Stimulated activated CD8-positive, alpha-beta memory T cell treated with anti-CD3 and anti-CD28 coated beads, Interleukin-4, amount 100 ng/mL, for 1 hour (primary cell): ENCODE measurements at places on chromosomes 1 and 21.

DNA sequence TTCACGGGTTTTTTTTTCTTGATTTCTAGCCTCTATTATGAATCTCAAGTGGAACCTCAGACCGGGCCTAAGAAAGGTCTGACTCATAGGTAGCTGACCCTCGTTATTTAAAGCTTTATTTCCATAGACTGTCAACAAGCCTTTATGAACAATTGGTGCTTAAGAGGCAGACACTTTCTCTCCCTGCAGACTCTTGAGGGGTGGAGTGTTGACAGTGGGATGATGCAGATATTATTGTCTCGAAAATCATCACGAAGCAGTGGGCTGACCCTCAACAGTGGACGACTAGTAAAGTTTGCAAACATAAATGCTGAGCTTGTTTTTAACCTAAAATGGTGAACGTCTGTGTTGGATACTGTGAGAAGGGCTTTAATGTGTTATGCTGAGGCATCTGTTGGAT is 1.8 kb downstream of the SFT2D2 start:
- DNase-seq: no peak

GRCh38 chr1:95004013-95004412 is 68.7 kb downstream of the ALG14 start:
- DNase-seq: no peak

GRCh38 chr1:168396508-168396907 is 115.8 kb downstream of the TBX19 start:
- no peak for DNase-seq

DNA sequence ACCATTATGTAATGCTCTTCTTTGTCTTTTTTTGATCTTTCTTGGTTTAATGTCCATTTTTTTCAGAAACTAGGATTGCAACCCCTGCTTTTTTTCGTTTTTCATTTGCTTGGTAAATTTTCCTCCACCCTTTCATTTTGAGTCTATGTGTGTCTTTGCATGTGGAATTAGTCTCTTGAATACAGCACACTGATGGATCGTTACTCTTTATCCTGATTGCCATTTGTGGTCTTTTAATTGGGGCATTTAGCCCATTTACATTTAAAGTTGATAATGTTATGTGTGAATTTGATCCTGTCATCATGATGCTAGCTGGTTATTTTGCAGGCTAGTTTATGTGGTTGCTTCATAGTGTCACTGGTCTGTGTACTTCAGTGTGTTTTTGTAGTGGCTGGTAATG is 75.6 kb upstream of the ETV3 start:
- DNase-seq: no peak

DNA sequence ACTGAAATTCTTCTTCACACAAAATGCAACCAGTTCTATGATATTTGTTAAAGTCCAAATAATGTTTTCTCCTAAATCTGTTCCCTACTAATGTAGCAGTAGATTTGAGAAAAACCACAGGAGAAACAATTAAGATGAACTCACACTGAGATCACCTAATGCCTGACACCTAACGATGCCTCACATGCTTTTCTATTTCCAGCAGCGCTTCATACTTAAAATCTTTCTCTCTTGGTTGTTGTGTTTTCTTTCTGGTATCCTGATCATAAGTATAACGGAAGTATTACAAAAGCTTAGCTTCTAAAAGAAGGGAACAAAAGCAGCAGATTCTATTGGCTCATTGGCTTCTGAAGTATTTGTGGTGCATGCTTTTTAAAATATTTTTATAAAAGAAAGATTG is 267.2 kb upstream of the SGIP1 start:
- no peak for DNase-seq

- DNase-seq: no peak
Observed at GRCh38 chr1:61472876-61473275, 252.1 kb downstream of the TM2D1 start.

DNA sequence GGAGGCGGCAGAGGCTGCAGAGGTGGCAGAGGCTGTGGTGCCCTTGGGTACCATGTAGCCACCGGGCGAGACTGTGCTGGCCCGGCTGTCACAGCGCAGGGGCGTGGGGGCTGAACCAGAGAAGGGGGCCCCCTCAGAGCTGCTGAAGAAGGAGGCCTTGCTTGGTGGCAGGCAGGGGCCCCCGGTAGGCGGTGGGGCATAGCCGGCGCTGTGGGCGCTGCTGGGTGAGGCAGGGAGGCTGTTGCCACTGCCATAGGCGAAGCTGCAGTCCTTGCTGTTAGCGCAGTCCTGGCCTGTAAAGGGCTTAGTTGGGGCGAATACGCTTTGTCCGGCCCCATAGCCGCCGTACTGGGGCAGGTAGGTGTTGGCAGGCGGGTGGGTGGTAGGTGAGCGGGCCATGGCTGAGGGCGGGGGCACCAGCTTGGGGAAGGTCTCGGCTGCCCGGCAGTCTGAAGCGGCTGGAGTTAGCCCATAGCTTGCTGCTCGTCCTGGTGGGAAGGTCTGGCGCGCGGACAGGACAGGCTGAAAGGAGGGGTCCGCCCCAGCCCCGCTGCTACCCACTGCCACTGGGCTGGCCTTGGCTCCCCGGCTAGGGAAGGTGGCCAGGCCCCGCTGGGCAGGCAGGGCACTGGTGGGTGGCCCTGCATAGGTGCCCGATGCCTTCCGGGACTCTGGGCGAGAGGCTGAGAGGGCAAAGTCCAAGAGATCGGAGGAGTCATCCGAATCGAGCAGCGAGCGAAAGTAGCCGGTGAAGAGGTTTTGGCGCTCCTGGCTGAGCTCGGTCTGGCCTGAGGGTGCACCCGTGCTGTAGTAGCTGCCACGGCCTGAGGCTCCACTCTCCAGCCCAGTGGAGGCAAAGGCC is 54.9 kb downstream of the AHDC1 start:
- no peak for DNase-seq

DNA sequence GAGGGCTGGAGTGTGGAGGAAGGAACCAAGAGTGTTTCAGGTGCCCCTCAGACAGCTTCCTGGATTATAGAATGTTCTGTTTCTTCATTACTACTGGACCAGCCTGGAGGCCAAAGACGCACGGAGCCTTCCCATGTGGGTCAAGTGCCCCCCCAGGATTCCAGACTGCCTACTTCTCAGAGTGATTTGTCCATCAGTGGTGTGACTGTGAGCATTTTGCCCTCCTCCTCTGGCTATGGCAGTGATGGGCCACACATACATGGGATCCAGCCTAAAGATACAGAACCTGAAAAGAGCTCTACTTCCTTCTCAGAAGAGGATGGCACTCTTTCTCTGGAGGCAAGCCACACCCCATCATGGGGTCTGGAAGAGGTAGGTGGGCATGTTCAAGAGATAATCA is 64.9 kb downstream of the MACF1 start:
- no peak for DNase-seq

- no peak for DNase-seq
Observed at GRCh38 chr1:14392859-14393365, 205.6 kb upstream of the KAZN start.

DNA sequence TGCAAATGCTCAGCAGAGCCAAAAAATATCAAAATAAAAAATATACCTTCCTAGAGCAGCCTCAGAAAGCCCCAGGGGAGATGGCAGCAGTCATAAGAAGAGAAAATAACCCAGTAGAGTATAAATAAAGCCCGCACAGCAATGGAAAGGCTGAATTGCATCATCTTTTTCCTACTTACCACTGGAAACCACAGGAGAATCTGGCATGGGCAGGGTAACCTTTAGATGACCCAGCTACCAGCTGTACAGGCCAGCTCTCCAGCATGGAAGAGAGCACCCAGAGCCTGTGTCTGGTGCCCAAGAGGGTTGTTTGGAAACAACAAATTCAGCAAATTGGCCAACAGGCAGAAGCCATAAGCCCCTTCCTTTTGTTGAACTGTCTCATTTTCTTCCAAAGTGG is 253.1 kb downstream of the OMA1 start:
- no peak for DNase-seq

- DNase-seq: no peak
Observed at GRCh38 chr1:94093396-94093795, 27.6 kb downstream of the ABCA4 start.

DNA sequence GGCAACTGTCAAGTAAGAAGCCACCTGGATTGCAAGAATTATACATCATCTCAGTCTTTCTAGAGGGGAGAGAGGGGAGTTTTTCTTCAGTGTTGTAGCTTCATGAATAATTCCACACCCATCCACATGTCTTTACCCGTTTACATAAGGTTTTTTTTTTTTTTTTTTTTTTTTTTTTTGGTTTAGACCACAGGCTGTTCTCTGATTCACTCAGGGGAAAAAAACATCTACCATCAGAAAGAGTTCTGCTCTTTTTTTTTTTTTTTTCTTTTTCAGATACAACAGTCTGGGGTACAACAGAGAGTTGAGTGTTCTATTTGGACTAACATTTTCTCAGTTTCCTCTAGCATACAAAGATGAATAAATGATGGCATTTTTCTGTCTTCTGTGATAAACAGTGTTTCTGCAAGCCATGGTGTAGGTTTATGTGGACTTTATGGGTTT is 4.9 kb upstream of the KIF14 start:
- no peak for DNase-seq

DNA sequence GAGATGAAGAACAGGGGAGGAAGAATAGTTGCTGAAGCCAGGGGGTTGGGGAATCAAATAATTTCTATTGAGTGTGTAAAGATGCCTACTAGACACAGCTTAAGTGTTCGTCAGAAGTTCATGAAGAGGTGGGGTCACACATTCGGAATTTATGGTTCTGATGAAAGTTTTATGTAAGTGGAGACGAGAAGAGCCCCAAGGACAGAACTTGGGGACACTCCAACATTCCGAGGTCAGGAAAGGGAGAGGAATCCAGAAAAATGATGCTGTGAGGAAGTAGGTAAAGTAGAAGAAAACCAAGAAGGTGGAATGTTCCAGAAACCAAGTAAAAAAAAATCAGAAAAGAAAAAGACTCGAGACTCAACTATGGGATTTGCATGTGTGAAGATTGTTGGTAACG is 272.5 kb downstream of the SIPA1L2 start:
- no peak for DNase-seq

GRCh38 chr1:59165353-59165752 is 131.5 kb upstream of the FGGY start:
- DNase-seq: no peak

GRCh38 chr1:175530183-175530582 is 213.2 kb downstream of the TNR start:
- DNase-seq: no peak

- DNase-seq: no peak
Observed at GRCh38 chr1:22914156-22914555, 58.5 kb downstream of the LACTBL1 start.

GRCh38 chr1:22380024-22380785 is 71.4 kb upstream of the ZBTB40 start:
- DNase-seq: no peak

GRCh38 chr1:36433102-36433501 is 17.1 kb downstream of the OSCP1 start:
- no peak for DNase-seq

DNA sequence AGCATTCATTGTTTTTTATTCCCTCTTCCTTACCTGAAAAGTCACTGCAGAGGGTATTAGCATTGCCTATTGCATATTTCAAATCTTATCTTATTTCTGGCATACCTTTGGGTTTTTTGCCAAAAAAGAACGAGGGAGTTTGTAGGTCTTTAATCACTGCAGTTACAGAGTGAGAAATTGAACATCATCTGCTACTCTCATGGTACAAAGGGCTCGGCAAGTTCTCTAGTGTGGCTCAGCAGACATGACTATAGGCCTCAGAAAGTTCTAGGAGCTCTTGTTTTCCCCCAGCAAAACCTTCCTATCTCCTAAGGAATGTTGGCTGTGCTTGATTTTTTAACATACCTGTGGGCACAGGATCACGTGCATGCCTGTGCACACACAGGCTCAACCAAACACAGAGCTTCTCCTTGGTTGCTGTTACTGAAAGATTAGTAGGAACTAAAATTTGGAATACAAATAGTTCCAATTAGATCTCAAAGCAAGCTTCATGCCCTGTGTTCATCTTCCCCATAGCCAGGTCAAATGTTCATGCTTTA is 69.7 kb downstream of the CCDC185 start:
- DNase-seq: no peak

- no peak for DNase-seq
Observed at GRCh38 chr1:50438945-50439344, 15.7 kb upstream of the DMRTA2 start.

- no peak for DNase-seq
Observed at GRCh38 chr1:13921190-13921589, 221.2 kb downstream of the PRDM2 start.

DNA sequence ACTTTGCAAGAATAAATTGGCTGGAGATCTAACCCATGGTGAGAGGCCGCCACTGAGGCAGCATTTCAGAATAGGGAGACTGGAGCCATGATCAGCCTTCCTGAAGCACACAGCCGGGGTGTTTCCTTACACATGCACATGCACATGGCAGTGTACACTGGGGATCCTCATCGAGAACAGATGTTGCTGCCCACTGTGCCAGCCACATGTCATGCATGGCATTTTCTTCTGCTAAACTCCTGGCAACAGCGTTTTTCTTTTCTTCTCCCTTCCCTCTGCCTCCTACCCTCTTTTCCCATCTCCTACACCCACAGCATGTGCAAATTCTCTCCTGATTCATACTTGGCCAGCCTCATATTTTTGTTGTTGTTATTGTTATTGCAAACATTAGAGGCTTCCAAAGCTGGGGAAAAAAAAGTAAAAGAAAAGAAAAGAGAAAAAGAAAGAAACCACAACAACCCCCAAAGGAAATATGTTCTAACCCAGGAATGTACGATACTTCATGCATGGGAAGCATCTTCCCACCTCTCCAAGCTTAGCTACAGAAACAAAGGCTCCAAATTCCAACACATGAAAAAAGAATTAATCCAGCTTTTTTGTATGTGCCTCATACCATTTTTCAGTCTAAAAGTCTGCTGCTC is 344.0 kb downstream of the ASTN1 start:
- DNase-seq: no peak

GRCh38 chr1:219385787-219386427 is 212.2 kb downstream of the LYPLAL1 start:
- no peak for DNase-seq

DNA sequence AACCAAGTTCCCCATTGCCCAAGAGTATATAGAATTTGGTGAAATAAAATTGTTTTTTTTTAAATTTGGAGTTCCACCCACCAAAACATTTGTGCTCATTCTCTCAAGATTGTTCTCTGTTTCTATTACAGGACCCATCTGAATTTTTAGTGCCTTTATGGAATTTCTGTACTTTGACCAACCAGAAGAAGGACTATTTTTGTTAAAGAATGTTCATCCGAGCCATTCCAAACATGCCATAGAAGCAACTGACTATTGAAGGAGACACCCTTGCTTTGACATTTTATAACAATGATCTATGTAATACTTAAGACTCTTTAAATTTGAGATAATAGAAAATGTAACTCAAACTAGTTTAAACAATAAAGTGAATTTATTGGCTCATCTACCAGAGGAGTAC is 655.7 kb upstream of the ADAMTS5 start:
- no peak for DNase-seq

DNA sequence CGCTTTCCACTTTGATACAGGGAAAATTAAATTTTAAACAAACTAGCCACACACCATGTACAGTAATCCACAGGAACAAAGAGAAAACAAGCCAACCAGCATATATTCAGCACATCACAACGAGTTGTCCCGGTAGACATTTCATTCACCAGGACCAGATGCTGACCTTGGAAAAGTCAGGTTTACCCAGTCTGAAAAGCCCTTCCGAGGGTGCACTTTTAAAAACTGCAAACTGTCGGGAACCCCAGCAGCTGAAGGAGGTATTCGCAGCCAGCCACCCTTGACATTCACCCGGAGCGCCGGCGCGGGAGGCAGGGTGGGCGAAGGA is 1.2 kb downstream of the MCOLN3 start:
- no peak for DNase-seq

GRCh38 chr1:98487620-98488019 is 173.9 kb upstream of the SNX7 start:
- DNase-seq: no peak

GRCh38 chr21:38993561-38993960 is 187.8 kb downstream of the ETS2 start:
- no peak for DNase-seq
